HEK293T (cell line): ENCODE measurements at places on chromosomes 16 and 17.

DNA sequence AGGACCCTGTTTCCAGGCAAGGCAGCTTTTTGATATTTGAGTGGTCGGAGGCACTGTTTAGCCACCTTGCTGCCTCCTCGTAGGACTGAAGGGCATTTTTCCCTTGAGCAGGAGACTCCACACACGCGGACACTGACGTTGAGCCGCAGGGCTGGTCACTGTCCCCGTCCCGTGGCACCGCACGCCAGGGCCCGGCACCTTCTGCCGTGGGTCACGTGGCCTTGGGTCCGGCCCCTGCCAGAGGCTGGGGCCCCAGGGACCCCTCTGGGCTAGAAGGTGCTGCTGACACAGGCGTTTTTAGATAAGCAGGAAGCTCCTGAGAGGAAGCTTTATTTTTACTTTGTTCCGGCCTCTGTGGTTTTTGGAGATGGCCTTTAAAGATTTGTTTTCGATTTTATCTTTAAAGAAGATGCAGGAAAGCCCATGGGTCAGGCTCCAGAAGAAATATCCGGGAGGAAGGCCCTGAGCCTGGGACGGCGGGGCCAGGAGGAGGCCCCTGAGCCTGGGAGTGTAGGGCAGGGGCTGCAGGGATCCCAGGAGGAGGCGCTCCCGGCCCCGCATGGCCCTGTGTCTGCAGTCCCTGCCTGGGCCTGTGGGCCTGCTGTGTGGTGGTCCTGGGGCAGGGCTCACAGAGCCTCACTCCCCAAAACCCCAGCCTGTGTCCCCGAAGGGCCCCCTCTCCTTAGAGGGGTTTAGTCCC is 30.5 kb upstream of the GNG13 start:
- DNase-seq, result no peak

DNA sequence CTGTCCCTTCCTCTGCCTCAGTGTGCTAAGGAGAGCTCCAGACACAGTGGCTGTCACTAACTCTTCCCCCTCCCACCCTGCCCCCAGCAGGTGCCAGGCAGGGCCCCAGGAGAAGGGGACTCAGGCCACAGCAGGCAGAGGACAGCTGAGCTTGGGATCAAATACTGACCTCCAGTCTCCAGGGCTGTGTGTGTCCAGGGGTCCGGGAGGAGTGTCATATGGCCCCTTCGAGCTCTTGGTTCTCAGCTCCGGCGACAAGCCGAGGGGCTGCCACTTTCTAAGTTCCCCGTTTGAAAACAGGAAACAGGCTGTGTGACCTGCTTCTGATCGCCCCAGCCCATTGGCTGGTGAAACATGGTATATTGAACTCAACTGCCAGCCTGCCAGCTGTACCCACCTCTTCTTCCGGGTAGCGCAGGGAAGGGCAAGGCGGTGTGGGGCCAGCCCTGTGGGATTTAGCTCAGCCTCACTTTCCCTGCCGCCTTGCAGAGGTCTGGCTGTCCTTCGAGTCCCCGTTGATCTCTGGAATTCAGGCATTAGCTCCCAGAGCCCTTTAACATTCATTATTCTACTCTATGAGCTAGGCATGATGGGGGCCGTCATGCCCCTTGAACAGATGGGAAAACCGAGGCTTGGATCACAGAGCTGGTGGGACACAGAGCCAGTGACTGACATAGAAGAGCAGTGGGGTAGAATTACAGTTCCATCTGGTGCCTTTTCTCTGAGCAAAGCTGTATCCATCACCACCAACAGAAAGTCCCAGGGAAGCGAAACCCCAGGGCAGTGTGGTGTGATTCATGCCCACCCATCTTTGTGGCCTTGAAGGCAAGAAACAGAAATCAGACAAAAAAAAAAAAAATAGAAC is at the start of gene SNX20:
Gene SNX20, minus strand, starts transcription at position 292 of the 865 bp plus-strand sequence. CDS start 3,786 bp downstream, outside the sequence.
- DNase-seq, result no peak

DNA sequence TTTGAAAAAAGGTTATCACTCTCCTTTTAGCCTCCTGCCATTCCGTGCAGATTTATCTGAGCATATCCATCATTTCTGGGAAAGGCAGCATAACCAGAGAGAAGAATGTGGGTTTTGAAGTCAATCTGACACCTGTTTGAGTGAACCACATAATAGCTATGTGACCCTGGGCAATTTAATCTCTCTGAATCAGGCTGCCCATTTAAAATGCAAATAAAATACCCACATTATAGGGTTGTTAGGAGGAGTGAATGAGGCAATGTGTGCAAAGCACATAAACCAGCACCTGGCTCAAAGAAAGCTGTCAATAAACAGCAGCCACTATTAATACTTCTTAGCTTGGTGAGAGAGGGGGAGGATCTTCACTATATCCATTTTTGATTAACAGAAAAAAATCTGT is 88.0 kb downstream of the CACNG1 start:
- no peak for DNase-seq

DNA sequence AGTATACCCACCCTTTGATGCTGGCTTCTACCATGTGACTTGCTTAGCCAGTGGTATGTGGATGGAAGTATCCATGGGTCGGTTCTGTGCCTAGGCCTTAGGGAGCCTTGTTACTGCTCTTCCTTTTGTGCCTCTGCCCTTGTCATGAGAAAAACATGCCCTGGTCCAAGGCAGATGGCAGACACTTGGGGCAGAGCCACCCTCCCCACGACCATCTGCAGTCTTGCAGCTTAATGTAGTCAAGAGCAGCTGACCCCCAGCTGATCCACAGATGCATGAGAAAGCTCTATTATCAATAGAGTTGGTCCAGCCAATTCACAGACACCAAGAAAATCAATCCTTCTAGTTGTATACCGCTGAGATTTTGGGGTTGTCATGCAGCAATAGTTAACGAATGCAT is 95.7 kb downstream of the SLC39A11 start:
- no peak for DNase-seq

DNA sequence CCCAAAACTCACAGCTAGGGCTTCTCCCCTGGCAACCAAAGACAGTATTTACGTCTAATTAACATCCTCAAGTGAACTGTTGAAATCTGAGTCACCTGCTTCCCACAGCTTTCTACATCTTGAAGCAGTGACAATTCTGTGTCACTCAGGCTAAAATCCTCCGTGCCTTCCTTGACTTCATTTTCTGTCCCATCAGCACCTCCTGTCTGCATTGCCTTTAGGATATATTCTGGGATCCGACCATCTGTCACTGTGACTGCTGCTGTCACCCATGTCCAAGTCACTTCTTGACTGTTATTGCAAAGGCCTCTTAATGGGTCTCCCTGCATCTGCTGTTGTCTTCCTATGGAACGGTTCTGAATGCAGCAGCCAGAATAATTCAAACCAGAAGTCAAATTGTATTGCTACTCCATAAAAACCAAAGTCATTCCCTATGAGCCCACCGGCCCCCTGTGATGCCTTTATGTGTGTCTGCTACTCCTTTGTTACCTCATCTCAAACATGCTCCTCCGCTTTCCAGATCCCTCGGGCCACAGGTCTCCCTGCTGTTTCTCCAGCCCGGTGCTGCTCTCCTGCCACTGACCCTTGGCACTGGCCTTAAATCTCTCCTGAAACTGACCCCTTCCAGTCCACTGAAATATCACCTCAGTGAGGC is 56.9 kb downstream of the WWP2 start:
- DNase-seq, result no peak

DNA sequence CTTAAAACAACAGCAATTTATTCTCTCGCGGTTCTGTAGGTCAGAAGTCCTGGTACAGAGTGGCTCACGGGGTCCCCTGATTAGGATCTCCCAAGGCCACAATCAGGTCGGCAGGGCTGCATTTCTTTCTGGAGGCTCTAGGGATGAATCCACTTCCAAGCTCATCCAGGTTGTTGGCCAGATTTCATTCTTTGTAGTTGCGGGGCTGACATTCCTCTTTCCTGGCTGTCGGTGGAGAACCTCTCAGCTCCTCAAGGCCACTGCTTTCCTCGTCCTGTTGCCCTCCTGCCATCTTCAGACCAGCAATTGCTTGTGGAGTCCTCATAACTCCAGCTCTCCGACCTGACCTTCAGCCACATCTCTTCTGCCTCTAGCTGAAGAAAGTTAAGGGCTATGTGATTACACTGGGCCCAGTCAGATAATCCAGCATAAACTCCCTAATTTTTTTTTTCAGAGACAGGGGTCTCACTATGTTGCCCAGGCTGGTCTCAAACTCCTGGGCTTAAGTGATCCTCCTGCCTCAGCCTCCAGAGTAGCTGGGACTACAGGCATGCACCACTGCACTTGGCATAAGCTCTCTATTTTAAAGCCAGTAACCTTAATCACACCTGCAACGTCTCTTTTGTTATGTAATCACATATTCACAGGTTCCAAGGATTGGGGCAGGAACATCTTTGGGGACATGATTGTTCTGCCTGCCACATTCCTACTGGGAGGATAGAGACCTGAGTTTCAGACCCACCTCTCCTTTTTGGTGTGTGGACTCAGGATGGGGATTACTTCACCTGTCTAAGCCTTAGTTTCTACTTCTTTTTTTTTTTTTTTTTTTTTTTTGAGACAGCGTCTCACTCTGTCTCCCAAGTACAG is 4.1 kb upstream of the GAST start:
- no peak for DNase-seq

DNA sequence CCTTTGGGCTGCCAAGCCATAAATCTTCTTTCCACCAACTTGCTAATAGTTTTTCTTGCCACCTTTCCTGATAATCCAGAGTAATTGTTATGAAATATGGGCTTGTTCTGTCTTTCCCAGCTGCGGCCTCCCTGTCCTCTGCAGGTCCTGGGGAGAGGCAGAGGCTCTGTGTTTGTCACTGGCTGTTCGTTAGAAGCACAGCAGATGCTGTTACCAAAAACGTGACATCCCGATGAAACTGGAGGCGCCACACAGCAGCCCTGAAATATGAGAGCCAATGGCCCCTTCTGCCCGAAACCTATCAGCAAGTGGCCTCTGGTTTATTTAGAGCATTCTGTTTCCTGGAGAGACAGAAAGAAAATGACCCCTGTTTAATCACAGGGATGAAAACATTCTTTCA is 115.1 kb upstream of the ANKFN1 start:
- DNase-seq, result no peak

GRCh38 chr16:392450-393030 is 4.5 kb upstream of the NME4 start:
- DNase-seq, result no peak

GRCh38 chr16:14608111-14608566 is 21.9 kb downstream of the PARN start:
- no peak for DNase-seq

DNA sequence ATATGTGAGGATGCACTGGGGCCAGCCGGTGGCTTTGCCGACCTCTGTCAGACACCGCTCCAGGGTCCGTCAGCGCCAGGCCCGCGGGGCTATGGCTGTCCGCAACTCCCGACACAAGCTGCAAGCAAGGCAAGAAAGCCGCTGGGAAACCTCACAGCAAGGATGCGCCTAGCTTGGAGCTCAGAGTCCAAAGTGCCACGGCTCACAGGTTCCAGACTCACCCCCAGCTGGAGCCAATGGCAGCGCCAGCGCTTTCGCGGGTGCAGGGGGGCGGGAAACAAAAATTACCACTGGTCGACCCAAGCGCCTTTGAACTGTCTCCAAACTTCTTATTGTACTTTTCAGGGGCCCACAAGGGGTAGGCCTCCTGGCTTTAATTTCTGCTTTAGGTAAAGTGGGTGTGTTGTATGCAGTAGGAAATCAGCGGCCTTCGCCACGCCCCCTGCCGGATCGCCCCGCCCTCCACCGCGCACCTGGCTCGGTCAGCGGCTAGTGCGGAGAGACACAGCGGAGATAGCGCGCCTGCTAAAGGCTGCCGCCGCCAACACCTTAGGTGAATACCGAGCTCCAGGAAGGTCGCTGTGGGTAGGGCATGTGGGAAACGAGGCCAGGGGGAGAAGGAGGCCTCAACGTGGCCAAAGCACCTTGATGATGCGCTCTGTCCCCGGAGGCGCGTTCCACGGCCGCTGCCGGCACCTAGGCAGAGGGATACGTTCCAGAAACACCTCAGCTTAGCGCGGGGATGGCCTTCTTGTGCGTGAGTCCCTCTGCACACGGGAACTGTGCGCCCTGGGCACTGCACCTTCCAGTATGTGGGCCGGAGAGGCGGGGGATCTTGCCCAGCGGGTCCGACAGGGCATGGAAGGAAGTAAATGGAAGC is 61.0 kb upstream of the RBL2 start:
- DNase-seq, result no peak

- DNase-seq, result no peak
Measured at GRCh38 chr17:7887038-7887481, 1.5 kb upstream of the CHD3 start.

- no peak for DNase-seq
Measured at GRCh38 chr16:29663016-29663806, at the start of gene SPN. Gene SPN, plus strand, starts transcription at chr16:29663247. Its CDS starts 482 bp downstream, at chr16:29663729.

GRCh38 chr16:82024316-82024715 is 10.7 kb upstream of the HSD17B2 start:
- DNase-seq, result no peak

DNA sequence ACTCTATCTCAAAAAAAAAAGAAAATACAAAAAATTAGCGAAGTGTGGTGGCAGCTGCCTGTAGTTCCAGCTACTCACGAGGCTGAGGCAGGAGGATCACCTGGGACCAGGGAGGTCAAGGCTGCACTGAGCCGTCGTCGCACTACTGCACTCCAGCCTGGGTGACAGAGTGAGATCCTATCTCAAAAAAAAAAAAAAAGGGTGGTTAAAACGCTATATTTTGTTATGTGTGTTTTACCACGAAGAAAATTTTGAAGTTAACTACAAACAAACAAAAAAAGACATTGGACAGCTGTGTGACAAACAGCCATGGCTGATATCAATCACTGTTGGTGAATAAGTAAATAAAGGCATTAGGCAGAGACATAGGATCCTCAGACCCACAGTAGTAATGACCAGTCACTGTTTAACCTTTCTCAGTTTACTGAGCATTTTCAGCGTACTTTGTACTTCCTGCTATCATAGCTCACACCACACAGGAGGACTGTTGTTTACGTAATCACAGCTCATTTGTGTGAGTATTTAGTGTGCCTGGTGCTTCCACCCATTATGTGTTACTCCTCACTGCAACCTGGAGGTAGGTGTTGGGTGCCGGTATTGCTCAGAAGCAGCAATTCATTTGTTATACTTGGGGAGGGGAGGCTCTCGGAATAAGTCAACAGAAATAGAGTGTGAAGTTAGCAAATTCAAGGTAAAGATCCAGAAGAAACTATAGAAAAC is 55.4 kb downstream of the COPRS start:
- DNase-seq, result no peak

GRCh38 chr17:17946093-17946492 is 26.1 kb downstream of the TOM1L2 start:
- no peak for DNase-seq

DNA sequence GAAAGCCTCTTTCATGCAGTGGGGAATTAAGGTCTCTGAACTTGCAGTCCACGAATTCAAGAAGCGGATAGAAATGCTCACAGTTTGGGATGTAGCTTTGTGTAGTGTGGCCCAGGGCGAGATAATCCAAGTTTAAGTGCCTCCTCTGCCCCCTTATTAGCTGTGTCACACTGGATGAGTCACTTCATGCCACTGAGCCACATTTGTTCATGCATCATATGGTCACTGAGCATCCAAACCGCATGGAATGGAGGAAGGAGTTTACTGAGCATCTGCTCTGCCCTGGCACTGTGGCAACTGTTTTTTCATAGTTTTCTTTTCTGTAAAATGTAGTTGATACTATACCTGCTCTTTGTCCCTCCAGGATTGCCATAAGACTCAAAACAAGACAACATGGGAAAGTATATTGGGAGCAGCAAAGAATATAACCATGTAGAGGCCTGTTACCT is 15.1 kb upstream of the DHX8 start:
- DNase-seq, result no peak

GRCh38 chr16:89973654-89974335 is 25.2 kb downstream of the DEF8 start:
- no peak for DNase-seq

- no peak for DNase-seq
Measured at GRCh38 chr17:47714773-47715396, 18.2 kb upstream of the TBX21 start.

- no peak for DNase-seq
Measured at GRCh38 chr16:12590409-12590808, 213.3 kb downstream of the CPPED1 start.

GRCh38 chr17:50207792-50208567 is 6.5 kb upstream of the COL1A1 start:
- no peak for DNase-seq
